ENCODE measurements at places on chromosomes 2 and 18. TPM values are rescaled to one million over a fixed set of nuclear protein-coding genes. Genes with fewer than 3 reads are reported as not detected.

- peak; percentile 70 for DNase-seq
These were observed 33.3 kb downstream of the IL1R2 start for GRCh38 chr2:102025016-102025501.

- no peak for DNase-seq
These were observed 161.6 kb upstream of the CAPN13 start for GRCh38 chr2:30968660-30969397.

GRCh38 chr18:61616111-61616610, 276.6 kb downstream of the RNF152 start:
- no peak for DNase-seq

GRCh38 chr2:226669905-226670304, 129.7 kb downstream of the IRS1 start:
- no peak for DNase-seq

GRCh38 chr2:187461294-187462261, 13.5 kb upstream of the CALCRL start:
- no peak for DNase-seq

DNA sequence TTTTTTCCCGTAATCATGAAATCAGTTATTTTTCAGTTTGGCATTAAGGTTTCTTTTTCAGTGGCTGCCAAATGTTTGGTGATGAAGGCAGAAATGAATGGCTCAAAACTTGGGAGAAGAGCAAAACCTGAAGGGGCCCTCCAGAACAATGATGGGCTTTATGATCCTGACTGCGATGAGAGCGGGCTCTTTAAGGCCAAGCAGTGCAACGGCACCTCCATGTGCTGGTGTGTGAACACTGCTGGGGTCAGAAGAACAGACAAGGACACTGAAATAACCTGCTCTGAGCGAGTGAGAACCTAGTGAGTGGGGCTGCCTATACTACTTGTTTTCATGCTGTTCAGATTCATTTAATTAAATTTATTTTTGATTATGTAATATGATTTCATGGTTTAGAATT, 29.2 kb upstream of the MSH2 start:
- DNase-seq = peak; percentile 45

GRCh38 chr18:12057419-12058039, 36.1 kb upstream of the ANKRD62 start:
- no peak for DNase-seq

- no peak for DNase-seq
These were observed 1140.6 kb upstream of the LRRTM1 start for GRCh38 chr2:81445176-81445575.

- no peak for DNase-seq
These were observed 155.8 kb downstream of the RHBDD1 start for GRCh38 chr2:226991663-226992062.

DNA sequence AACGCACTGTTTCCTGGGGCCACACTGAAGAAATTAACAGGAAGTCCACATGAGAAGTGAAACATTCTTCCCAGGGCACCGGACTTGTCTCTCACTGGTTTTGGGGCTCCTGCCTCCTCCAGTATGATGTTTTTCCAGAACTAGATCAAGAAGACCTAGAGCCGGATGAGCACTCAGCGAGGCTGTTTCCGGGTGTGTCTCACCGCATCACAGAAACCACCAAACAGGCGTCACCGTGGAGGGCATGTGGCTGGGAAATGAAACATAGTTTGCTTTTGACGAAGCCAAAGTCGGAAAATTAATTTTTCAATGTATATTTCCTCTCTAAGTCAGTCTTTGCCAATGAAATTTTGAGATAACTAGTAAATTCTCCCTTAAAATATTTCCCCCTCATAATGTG, 314.0 kb upstream of the SALL3 start:
- no peak for DNase-seq

GRCh38 chr2:10934979-10935350, 23.2 kb downstream of the KCNF1 start:
- no peak for DNase-seq

- no peak for DNase-seq
These were observed 3.4 kb downstream of the SGPP2 start for GRCh38 chr2:222427646-222428301.

GRCh38 chr18:3816610-3817363, 366.8 kb downstream of the TGIF1 start:
- DNase-seq = peak; percentile 63

DNA sequence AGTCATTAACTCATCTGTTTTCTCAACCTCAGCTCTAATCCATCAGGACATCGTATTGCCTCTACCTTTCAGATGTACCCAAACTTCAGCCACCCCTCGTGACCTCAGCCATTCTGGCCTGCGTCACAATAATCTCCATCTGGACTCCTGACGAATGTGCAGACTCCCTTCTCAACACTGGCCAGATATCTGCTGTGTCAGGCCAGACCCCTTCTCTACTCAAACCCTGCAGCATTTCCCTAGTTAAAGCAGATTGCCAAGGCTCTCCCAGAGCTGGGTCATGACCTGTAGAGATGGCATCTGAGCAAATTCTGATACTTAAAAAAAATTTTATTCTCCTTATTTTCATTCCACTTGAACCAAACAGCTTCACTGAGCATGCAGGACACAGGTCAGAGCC, 69.5 kb upstream of the TMEM18 start:
- no peak for DNase-seq

DNA sequence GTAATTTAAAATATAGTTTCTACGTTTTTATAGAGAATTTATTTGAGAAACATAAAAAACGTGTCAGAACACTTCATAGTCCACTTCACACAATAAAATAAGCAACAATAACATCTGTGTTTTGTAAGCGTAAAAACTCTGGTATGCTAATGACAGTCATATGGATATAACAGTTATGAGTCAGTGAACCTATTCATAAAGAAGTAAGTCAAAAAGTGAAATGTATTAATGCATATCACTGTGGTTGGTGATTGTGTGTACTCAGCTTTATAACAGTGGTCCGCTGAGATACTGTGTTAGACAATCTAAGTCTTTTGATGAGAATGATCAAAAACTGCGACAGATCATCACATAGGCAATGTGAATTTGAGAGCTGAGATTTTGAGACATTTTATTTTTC, 153.2 kb downstream of the WDR7 start:
- DNase-seq = no peak

DNA sequence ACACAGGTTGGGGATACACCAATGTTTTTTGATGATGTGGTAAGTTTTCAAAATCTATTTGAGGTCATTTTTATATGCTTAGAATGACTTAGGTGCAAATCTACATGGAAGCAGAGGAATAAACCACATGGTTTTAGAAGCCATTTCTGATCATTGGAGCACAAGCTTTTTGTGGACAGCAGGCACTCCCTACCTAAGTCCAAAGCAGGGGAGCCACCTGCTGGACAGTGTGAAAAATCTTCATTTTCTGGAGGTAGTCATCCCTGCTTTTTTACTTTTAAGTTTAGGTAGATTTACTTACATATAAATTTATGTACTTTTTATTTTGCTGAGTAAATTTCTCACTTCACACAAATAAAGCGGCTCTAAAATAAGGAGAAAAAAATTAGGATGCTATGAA, 323.2 kb downstream of the PLCL1 start:
- peak; percentile 17 for DNase-seq

IL18R1 gene
- total RNA-seq = 0.10 TPM

CHN1 gene
- total RNA-seq = 131 TPM

CD8B gene
- not detected for total RNA-seq

OTOS gene
- total RNA-seq = not detected

STON1 gene
- total RNA-seq = 7.0 TPM

ZNF514 gene
- 8.9 TPM for total RNA-seq

PAX8 gene
- 5.4 TPM for total RNA-seq
